ENCODE measurements at places on chromosomes 7 and 10.

DNA sequence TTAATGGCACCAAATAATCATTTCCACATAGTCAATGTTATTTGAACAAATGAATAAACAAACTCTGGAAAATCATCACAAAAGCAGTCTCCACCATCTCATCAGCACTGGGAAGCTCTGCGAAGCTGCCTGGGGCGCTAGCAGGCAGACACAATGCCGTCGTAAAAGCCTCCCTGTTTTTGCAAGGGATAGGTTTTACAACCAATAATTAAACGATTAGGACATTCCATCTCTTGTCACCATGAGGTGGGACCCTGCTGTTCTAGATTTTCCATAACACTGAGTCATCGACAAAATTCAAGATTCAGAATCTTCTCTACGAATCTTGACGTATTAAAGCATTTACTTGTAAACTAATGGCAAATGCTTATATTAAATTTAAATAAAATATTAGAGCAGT is 172.8 kb upstream of the AKR1E2 start:
- DNase-seq = no peak

DNA sequence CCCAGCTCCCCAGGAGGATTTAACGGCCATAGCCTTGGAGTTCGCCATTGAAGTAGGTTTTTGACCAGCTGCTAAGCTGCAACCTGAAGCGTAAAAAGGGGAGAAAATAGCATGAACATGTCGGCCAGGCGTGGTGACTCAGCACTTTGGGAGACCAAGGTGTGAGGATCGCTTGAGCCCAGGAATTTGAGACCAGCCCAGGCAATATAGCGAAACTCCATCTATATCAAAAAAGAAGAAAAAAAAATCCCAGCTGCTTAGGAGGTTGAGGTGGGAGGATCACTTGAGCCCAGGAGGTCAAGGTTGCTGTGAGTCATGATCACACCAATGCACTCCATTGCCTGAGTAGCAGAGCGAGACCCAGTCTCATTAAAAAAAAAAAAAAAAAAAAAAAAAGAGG is 32.2 kb upstream of the MCU start:
- no peak for DNase-seq

- no peak for DNase-seq
Measured at GRCh38 chr7:4020086-4020485, 662.0 kb upstream of the FOXK1 start.

GRCh38 chr10:97075961-97076525 is 109.7 kb downstream of the SLIT1 start:
- DNase-seq = no peak

DNA sequence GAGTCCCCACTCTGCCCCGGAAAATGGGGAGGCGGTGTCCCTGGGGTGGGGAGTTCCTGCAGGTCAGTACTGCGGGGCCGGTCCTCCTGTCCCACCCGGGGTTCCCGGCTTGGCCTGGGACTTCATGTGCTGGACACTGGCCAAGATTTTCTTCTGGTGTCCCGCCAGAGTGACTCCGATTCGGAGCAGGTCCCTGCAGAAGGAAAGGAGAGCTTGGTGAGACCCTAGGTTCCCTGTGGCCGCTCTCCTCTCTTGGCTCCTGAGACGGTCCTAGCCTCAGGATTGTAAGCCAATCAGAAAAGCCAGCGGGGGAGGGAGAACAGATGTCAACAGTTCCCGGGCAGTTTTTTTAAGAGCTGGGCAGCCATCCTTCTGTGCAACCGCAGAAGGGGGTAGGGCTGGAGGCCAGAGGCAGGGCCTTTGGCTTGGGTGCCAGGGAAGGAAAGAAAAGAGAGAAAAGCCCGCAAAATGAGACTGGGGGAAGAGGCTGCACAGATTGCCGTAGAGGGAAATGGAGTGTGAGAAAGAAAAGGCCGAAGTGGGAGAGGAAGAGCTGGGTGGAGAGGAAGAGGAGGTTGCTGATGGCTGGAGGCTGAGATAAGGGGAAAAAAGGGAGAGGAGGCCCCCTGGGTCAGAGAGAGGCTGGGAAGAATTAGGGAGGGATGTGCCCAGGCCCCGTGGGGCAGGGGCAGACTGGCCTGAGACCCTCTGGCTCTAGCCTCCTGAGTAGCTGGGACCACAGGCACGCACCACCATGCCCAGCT is 23.7 kb downstream of the EPHB4 start:
- peak; percentile 42 for DNase-seq

- DNase-seq = no peak
Measured at GRCh38 chr10:49435225-49435624, 39.3 kb upstream of the DRGX start.

DNA sequence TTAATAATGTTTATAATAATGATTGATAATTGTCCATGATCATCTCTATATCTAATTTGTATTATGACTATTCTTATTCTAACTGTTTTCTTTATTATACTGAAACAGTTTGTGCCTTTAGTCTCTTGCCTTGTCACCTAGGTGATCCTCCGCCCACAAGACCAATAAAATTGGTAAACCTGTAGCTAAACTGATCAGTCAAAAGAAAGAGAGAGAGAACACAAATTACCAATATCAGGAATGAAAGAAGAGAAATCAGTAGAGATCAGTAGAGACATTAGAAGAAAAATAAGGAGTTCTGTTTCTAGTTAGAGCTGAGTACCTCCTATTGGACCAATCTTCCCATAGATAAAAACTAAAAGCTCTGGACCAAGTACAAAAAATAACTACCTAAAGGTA is 6.1 kb upstream of the COA1 start:
- no peak for DNase-seq

GRCh38 chr10:49185213-49185612 is 3.0 kb downstream of the TMEM273 start:
- DNase-seq = no peak

DNA sequence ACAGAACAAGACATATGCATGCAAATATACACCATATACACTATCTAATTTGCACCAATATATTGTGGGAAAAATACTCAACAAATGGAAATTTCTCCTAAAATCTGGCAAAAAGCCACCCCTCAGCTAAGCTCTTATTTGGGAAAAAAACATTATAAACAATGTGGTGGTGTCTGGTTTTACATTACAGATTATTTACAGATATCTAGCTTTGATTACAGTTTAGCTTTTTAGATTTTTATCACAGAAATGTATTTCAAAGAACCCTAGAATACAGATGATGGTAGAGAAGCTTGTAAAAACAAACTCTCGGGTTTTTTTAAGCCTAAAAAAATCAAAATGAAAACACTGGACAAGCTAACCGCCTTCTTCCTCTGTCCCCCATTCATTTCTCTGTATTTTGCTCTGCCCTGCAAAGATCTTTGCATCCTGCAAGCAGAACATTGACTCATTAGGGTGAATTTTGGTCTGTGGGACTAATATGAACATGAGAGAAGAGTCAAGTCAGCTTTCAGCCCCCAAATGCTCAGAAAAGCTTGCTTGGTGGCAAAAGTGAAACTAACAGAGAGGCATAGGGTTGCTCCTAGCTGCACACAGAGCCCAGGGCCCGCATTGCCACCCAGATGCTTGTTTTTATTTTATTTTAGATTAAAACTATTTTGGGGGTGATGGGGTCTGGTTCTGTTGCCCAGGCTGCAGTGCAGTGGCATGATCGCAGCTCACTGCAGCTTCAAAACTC is 88.8 kb upstream of the LYZL1 start:
- DNase-seq = no peak

DNA sequence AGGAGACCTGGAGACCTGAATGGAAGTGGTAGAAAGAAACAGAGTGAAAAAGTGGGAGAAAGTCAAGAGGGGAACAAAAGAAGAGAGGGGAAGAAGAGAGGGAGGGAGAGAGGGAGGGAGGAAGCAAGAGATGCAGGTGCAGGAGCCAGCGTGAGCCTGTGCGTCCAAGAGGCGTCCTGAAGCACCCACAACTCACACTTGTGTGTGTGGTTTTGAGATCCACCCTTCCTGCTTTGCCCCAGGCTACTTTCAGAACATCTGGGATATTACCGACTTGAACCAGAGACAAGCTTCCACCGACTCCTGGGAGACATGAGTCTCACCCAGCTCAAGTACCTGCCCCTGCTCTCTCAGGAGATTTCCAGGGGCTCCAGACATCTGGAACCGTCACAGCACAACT is 9.8 kb downstream of the AFAP1L2 start:
- no peak for DNase-seq

DNA sequence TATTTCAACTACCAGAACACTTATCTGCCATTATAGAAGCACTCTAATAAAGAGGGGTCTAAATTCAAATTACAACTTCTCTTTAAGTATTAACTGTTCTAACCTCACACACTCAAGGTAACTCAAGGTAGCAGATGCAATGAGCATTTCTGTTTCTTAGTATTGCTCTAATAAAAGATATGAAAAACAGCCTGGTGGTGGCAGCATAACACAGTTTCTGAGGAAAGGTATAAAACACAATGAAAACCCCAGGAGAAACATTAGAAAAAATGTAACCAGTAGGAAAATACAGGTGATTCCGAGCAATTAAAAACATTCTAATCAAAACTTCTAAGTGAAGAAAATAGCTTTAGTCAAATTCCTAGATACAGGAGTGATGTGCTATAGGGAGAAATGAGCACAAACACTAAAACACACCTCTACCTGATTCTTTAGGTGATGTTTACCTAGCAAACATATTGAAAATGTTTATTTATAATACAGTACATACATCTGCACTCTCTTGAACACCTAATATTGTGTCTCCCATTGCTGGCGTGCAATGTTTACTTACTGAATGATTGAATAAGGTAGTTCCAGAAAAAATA is 3.5 kb downstream of the MKRN1 start:
- no peak for DNase-seq

DNA sequence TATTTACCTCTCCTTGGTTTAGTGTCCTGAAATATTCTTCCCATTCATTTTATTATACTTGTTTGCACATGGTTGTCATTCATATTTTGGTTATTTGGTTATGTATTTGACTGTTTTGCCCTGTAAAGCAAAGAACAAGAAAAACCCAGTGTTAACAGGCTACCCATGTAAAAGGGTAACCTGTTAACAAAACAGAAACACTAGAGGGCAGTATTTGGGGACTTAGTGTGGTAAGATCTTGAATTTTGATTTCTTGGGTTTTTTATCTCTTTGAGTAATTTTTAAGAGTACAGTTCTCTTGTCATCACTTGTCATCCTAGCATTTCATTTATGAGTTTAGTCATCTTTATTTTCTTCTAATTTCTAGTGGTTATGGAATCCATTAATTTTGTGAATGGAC is 51.3 kb downstream of the POLL start:
- DNase-seq = no peak

GRCh38 chr10:123669886-123670285 is 3.7 kb downstream of the GPR26 start:
- DNase-seq = no peak

DNA sequence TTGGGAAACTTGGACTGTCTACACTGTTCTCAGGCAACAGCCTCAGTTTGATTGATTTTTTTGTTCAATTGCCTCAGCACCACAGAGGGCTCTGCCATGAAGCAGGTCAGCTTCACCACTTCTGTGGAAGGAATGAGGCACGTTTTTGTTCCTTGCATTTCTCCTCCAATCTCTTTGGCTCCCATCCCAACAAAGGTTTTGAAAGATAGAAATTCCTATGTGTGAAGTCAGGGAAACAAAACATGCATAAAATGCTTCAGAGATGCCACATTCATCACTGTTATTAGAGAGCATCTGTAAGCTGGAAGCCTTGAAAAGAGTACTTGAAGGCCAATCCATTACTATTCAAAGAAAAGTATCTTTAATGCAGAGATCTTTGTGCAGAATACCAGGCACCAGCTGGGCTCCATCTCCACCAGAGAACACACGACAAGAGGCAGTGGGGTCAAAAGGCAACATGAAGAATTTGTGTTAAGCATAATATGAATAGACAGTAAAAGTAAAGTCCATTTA is 249.1 kb upstream of the LYZL1 start:
- no peak for DNase-seq

GRCh38 chr7:46682836-46683624 is 762.0 kb upstream of the IGFBP3 start:
- DNase-seq = no peak

- no peak for DNase-seq
Measured at GRCh38 chr7:90713628-90714027, 117.5 kb downstream of the CDK14 start.

GRCh38 chr7:14747701-14748100 is 154.8 kb downstream of the DGKB start:
- no peak for DNase-seq

DNA sequence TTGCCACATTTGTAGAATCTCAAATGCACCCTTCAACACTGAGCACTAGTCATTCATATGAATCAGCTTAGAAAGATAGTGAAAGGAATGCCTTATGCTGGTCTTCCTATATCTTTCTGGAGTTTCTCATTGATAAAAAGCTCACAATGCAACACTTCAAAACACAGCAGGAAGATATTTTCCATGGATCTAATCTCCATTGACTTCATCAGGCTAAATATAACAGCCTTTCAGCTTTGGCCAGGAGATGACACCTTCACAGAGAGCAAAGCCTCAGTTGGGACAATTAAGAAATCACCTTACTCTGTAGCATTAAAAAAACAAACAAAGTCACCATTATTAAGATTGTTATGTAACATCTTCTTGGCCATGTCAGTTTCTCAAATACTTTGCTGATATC is 6.7 kb downstream of the NRP1 start:
- no peak for DNase-seq

GRCh38 chr10:86535132-86535882 is 13.7 kb upstream of the WAPL start:
- no peak for DNase-seq

GRCh38 chr10:89873055-89873454 is 171.7 kb downstream of the KIF20B start:
- no peak for DNase-seq

DNA sequence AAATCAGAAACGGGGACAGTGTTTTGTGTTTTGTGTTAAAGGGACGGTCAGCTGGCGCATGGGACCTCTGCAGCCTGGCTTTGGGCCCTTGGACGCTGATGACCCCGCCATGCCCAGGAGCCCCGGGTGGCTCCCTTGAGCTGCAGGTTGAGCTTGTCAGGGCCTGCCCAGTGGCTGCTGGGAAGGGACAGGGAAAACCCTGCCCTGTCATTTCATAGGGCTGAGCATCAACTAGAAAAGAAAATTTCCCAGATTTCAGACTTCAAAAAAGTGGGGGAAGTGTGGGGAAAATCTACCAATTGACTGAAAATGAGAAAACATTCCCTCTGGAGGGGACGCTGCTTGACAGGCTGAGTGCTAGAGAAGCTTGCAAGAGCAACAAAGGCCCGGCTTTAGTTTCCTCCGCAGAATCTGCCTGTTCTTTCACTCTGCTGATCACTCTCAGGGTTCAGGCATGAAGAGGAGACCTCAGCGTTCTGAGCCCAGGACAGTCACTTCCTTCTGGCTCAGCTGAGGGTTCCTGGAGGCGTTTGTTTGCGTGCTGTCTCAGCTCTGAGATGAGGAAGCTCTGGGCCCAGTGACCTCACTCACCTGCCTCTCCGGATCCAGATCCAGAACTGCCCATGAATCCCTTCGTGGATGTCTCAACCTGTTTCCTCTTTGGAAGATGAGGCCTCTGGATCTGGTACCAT is 18.6 kb upstream of the DNAJB6 start:
- DNase-seq = peak; percentile 7

DNA sequence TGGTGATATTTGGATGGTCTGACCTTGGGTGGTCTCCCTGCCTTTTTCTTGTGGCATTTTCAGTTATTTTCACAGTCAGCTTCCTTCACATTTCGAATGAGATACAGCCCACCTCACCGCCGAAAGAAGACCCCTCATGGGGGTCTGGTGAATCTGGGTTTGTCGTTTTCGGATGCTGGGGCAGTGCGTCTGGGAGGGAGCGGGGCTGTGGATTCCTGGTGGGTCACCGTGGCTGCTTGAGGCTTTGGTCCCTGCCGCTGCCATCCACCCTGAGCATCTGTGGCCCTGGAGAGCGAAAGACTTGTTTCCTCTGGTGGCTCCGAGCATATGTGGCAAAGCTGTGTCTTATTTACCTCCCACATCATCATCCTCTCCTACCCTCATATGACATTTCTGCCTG is 43.1 kb downstream of the LHPP start:
- no peak for DNase-seq

GRCh38 chr7:143259765-143260164 is 3.5 kb upstream of the GSTK1 start:
- DNase-seq = no peak
